Cortex of kidney (tissue), 1 donor: ENCODE measurements at places on chromosomes 4 and X.

DNA sequence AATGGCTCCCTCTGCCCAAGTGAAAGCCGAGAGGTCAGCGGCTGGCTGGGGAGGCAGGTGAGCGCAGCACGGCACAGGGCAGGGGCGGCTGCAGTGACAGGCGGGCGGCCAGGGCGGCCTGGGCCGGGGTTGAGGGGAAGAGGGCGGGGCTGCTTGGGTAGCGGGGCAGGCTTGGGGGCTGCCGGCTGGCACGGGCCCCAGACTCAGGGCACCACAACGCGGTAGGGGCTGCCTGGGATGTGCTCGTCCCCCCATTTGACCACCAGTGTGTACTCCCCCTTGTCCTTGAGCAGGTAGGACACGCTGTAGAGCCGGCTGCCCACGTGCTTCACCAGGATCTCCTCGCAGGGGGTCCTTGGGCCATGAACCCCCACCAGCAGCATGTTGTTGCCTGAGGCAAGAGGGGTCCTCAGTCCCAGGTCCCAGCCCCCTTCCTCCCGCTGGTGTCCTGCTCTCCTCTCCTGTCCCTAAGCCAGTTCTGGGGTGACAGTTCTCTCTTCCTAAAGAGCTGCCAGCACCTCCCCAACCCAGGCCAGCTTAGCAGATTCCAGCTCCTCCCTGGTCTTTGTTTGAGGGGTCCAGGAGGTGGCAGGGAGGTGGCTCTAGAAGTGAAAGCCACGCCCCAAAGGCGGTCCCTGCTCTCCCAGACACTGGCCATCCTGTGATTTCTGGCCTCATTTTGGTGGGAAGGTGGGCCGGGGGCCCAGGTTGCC is 25.6 kb downstream of the FLNA start:
- DNase-seq: no peak

GRCh38 chr4:80155316-80155982 is 41.9 kb upstream of the PRDM8 start:
- DNase-seq: no peak

GRCh38 chrX:114611018-114611619 is 27.2 kb downstream of the HTR2C start:
- no peak for DNase-seq

DNA sequence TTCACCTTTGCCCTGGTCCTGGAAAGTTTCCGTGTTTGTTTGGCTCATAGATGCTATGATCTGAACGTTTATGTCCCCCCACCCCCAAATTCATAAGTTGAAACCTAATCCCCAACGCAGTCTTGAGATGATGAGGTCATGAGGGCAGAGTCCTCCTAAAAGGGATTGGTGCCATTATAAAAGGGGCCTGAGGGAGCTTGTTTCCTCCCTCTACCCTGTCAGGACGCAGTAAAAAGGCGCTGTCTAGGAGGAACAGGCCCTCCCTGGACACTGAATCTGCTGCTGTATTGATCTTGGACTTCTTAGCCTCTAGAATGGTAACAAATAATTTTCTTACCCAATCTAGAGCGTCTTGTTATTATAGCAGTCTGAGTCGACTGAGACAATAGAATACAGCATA is 2190.6 kb upstream of the TENM3 start:
- no peak for DNase-seq

GRCh38 chr4:142098900-142099545 is 462.6 kb downstream of the IL15 start:
- no peak for DNase-seq

- no peak for DNase-seq
Measured at GRCh38 chr4:73423184-73423583, 12.8 kb upstream of the AFP start.

DNA sequence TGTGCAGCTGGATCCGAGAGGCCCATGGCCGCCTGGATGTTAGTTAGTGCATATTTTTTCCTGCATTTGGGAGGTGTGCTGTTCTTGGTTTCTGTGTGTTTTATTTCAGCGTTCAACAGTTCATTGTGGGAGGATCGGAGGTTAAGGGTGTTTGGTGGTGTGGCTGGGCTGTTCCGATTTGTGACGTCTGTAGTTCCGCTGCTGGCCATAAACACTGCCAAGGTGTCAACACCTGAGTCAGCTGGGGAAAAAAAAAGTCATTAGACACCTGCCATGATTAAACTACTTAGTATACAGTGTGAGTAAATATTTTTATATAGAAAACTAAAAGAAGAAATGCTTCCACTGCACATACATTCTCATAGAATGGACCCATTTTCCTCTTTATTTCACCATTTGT is 200.2 kb downstream of the APBB2 start:
- DNase-seq: no peak

- no peak for DNase-seq
Measured at GRCh38 chrX:69093960-69094871, 71.0 kb downstream of the PJA1 start.

GRCh38 chr4:169050284-169050683 is 40.2 kb upstream of the CBR4 start:
- no peak for DNase-seq

DNA sequence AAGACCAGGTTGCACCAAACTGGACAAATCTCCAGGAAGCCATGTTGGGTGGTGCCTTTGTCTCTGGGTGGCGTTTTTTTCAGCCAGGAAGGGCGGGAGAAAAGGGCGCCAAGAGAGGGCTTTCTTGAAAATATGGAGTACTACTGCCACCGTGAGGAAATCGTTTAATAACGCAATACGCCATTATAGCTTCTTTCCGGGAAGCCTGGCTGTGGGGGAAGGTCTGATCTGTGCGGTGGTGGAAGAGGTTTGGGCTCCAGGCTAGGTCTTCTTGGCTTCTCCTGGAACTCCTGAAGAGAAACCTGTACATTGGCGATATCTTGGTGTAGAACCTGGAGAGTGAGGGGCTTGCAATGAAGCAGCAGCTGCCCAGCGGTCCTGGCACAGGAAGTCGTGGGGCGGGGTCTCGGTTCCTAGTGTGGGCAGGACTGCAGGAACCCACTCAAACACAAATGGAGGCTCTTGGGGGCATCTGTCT is 202.7 kb downstream of the OR13H1 start:
- no peak for DNase-seq

DNA sequence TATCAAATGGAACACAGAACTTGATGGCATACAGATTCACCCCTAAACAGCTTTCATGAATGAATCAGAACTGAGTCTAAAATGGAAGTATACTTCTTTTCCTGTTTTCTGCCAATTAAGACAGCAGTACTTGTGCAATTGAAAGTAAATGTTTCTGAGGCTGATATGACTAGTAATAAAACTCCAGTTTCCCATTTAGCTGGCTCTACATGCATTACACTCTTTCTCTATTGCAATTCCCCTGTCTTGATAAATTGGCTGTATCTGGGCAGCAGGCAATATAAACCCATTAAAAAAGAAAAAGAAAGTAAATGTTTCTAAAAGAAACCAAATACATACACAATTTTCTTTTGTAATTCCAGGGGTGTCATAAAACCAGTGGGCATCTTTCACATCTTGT is 4.6 kb downstream of the NOA1 start:
- DNase-seq: no peak

DNA sequence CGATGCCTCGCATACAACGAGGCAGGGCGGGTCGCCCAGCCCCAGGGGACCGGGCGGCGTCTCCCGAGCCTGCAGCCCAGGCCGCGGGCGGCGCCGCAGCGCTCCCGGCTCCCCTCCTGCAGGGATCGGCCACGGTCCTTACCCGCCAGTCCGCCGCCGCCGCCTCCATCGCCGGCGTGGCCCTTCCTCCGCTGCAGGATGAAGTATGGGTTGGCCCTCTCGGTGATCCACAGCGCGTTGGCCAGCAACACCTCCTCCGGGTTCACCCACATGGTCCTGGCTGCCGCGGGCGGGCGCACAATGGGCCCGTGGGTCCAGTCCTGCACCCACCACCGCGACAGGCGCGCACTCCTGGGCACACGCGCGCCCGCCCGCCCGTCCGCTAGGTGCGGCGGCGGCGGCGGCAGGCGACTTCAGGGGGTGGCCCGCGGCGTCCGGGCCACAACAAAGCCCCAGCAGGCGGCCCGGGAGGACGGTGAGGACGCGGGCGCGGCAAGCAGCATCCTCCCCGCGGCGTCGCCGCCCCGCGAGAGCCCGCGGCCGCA is 339 bp downstream of the TBC1D9 start:
- DNase-seq: peak; percentile 12

GRCh38 chr4:99024481-99025275 is 29.2 kb downstream of the METAP1 start:
- DNase-seq: no peak

DNA sequence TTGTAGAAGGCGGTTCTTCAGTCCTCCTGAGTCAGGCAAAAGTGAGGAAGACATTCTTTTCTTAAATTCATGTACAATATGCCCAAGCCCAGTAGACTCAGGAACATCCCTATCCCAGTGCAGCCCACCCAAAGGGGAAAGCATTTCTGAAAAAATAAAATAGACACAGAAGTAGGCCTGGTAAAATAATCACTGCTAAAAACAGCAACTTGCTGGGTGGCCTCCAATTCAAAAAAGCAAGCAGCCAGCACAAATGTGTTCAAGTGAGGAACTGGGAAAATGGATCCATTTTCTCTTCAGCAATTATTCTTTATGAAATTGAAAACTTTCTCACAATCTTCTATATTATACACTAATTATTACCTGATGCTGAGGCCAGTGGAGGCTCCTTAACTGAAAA is 165.4 kb downstream of the PCDH19 start:
- no peak for DNase-seq

DNA sequence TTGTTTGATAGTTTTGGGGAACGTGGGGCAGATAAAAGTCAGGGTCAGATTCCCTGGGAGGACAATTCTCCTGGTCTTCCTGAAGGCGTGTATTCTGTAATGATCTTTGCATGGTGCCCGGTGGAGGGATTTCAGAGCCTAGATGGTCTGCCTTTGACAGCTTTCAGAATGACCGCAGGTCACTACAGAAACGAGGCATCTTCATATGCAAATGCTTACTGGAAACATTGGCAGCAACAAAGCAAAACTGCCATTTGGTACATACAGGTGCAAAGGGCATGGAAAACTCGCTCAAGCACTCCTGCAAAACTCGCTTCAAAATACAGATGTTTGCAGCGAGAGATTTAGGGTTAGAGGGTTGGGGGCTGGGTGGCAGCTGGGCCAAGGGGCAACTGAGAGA is 8.8 kb downstream of the C4orf50 start:
- DNase-seq: no peak

DNA sequence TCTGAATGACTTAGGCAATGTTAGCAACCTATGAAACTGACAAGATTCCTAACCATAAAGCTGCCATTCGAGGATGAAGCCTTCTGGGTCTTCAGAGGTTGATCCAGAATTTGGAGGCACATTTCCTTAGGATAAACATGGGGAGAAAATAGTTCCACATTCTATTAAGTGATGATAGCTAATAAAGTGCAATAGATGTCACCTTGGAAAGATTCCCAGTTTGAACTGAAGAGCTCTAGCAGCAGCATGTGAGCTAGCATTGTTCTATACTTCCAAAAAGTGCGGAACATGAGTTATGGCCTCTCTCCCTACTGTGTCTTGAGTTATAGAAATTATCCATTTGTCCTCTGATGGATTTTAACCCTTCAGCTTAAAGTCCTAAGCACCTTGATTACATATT is 991.4 kb upstream of the SLIT2 start:
- DNase-seq: no peak
